ENCODE measurements at places on chromosomes 12 and 14.

- DNase-seq = peak; percentile 52
These were observed 3.5 kb upstream of the RAN start for GRCh38 chr12:130868412-130868811.

DNA sequence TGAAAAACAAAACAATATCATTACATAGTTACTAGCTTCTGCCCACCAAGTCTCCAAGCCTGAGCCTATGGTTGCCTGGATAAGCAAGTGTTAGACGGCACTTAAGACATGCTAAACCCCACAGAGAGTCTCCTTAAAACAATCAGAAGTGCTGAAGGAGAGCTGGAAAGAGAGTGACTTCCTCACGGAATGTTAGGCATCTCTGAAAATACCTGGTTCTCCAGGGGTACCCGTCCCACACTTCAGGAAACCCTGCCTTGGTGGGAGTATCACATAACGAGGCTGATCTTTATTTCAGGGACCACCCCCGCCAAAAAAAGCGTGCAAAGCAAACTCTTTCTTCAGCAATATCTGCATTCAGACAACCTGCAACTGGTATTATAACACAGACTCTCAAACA lies 18.3 kb downstream of the LHX5 start:
- no peak for DNase-seq

DNA sequence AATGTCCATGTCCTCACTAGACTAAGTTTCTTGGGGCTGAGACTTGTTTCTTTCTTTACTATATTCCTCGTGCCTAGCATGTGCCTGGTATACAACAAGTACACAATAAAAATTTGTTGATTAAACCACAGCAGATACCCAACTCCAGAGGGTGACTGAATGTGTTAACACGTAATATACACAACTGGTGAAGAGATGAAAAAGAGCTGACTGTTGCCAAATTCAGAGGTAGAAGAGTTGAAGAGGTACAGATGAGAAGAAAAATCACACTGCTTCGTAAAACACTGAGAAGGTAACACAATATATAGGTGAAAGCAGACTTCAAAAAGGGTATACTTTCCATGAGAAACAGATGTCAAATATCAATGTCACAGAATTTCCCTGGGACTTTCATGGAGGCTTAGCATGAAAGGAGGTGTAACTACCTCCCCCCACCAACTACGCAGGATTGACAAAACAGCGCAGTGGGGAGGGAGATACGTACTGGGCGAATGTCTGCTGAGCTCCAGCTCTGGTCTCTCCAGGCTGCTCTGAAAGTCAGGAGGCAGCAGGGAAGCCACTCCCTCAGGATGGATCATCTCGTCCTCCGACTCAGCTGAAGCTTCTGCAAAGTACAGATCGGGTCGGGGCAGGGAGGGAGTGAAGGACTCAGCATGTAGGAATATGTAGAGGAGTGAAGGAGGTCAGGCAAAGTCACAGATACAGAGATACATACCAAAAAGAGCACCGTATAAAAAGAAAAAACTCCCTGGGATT lies 5.3 kb downstream of the ACIN1 start:
- DNase-seq = no peak

GRCh38 chr14:26444822-26445221 lies 153.0 kb downstream of the NOVA1 start:
- no peak for DNase-seq

GRCh38 chr14:67918838-67919237 lies 99.3 kb downstream of the RAD51B start:
- DNase-seq = no peak

- no peak for DNase-seq
These were observed 1.1 kb downstream of the DCTN2 start for GRCh38 chr12:57545809-57546437.

DNA sequence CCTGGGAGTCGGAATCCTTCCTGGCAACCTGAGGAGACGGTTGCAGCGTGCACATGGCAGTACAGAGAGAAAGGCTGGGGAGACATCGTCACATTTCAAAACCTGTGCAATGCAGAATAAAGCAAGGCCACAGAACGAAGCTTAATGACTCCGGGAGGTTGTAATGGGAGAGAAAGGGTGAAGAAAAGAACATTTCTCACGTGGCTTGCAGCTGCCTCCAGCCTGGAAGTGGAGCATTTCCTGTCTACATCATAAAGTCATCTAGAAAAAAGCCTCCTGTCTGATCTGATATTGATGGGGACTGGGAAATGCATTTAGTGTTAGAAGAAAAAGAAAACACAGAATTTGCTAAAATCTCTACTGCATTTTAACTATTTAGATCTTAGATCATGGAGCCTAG lies 209.3 kb downstream of the TMEM132C start:
- DNase-seq = no peak
